NCI-H1048 (cell line): ENCODE measurements at places on chromosomes 4 and X.

DNA sequence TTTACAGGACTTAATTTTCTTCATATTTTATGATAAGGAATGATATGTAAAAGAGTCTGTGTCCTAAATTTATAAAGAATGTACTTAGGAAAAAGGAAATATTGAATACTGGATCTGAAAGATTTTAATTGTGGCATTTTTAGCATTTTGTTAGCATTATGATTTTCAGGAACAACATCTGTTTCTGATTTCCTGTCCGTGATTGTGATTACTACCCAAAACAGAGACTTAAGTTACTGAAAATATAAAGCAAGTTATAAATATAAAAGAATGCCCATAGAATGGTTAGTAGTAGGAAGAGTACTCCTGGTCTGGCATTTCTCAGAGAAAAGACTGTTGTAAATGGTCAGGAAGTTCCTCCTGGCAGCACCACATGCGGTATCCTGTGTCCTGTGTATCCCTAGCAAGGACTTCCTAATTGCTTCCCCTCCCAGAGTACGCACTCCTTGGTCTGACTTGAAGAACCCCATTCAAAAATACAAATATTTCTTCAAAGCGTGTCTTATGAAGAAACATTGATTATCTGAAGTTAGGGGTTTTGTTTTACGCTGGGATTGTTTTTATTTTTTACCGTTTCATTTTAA is 88.9 kb downstream of the RS1 start:
- DNase-seq: no peak

DNA sequence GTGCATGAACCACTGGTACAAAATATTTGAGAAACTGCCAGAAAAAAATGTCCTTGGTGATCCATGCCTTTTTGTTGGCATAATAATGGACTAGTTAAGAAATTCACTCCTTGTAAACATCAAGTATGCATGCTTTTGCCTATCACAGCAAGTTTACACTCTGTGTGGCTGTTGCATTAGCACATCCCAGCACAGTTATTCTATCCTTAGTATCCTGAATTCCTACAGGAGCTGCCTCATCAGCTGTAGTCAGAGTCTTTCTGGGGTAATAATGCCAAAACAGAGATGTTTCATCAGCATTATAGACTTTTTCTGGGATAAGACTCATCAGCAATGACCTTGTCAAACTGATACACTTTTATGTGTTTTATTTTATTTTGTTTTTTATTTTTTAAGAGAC is 82.8 kb downstream of the CHIC2 start:
- no peak for DNase-seq

DNA sequence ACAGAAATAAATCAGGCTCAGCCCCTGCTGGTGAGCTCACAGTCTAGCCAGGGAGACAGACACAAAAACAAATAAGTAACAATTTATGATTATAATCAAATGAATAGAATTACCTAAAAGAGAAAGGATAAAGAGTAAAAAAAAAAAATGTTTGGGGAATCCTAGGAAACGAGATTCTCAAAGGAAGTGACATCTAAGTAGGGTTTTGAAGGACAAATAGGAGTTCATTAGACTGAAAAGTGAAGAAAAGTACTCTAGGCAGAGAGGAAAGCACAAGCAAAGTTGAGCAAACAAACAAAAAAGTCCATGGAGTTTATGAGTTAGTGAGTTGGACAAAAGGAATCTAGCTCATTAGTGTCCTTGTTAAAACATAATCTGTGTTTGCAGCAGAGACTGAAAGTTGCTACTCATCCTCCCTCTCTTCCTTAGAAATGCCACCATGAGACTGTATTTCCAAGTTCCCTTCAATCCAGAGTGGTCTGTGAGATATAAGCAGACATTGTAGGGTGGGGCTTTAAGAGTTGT is 145.6 kb downstream of the SPATA18 start:
- no peak for DNase-seq

DNA sequence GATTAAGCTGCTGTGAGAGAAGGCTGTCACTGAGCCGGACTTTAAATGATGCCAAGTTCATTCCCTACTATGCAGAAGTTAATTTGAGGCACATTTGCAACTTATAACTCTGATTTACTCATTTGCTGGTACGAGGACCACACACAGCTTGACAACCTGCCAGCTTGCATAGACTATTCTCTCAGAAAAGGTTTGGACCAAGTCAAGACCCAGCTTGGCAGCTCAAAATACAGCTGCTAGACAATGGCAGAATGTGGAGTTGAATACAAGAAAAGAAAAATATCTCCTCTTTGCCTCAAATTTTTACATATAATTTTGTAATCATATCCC is 338.9 kb downstream of the DHX15 start:
- no peak for DNase-seq

DNA sequence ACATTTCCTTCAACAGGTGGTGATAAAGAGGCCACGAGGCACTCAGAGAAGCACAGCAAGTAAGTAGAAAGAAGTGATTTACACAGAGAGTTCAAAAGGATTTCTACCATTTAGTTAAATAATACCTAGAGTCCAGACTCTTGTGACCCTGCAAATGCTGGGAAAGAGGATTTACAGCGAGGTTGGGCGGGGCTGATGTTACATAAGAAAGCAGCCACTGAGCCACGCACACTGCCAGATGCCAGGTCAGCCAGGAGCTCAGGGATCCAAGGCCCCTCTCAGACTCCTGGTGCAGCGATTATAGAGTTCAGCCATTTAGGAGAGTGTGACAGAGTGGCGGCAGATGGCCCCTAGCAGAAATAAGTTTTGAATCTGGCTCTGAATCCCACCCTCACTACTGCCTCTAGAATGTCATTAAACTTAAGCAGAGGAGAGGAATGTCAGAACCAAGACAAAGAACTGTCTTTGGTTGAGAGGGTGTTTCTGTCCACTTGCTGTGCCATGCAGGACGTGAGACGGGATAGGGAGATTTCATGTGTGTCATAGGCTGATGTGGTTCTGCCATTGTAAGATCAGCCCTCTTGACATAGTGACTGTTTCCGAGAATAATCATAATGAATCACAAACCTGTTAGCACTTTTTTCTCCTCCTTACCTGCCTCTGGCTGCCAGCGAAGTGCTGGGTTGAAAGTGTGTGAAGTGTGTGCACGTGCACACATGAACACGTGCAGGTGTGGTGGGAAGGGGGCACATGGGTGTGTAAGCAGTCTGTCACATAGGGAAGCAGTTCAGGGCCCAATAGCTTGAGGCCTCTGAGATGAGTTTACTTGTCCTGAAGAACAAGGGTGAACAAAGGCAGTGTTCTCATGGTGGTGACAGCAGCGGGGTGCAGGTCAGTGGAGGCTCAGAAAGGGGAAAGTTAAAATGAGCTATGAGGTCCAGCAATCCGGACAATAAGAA is 50.1 kb downstream of the MFAP3L start:
- no peak for DNase-seq

DNA sequence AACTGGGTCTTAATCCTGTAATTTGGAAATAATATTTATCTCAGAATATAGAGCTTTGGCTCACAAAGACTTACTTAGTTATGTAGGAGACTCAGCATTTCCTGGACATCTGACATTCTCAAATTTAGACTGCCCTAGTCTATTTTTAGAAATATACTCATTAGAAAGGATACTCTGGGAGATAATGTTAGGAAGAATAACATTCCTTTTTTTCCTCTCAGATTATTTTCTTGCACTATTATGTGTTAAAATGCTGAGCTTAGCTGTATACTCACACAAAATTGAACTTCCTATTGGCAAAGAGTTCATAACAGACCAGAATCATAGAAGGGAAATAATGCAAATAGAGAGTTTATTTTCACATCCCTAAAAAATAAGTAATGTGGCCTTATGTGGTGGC is 1424.9 kb upstream of the PCDH7 start:
- no peak for DNase-seq

GRCh38 chr4:25346913-25347312 is 30.1 kb upstream of the ANAPC4 start:
- DNase-seq: no peak

DNA sequence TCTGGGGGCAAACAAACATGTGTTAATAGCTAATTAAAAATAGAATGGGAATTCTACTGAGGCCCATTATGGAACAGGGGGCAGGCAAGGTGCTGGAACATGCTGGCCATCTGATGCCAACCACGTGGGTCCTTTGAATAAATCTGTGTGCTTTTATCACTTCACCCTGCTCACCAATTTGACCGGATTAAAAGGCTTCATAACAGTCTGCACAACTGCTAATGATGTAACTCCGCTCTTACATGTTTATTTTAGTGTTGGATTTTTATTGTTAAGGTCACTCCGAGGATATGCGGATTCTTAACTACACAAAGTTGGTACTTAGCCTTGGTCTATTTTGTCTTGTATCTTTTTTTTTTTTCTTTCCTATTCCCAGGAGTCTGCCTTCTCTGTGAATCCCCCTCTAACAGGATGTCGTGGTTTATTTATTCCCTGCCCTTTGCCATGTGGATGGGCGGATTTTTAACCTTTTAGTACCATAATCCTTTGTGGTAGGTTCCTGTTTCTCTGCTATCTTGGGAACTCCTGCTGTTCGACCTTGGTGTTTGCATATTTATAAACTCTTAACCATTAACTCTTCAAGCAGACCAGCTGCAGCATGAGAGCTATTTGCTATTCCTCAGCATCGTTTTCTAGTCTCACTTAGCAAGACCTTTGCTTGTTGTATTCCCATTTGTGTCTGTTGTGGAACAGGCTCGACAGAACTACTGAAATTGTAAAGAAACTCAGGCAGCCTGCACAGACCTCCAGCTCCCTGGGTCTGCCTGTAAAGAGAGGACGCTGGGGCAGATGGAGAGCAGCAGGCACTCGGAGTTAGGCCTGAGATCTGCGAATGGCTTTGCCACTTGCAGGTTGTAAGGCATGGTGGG is 38.0 kb downstream of the TRIM2 start:
- no peak for DNase-seq

- DNase-seq: no peak
These were observed 946.6 kb downstream of the STIM2 start for GRCh38 chr4:27807207-27807606.

DNA sequence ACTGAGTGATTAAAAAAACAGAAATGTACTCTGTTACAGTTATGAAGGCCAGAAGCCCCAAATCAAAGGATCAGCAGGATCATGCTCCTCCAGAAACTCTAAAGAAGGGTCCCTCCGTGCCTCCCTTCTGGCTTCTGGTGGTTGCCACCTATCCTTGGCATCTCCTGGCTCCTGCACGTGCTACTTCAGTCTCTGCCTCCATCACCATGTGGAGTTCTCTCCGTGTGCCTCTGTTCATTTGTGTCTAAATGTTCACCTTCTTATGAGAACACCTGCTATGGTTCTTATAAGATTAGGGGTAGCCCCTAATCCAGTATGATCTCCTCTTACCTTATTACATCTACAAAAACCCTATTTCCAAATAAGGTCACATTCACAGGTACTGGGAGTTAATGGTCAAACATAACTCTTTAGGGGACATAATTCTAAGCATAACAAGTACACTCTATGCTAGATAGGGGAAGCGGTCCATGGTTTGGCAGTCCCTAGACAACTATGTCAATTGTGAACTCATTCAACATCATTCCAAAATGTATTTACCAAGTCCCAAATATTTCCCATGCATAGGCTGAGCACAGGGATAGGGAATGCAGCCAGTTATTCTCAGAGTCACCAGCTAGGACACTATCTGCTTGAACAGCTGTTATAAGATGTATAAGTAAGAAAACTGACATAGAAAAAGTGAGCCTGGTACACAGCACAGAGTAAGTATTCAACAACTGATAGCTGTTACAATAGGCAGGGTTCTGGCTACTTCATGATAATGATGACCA is 295.5 kb upstream of the BOD1L1 start:
- DNase-seq: no peak

DNA sequence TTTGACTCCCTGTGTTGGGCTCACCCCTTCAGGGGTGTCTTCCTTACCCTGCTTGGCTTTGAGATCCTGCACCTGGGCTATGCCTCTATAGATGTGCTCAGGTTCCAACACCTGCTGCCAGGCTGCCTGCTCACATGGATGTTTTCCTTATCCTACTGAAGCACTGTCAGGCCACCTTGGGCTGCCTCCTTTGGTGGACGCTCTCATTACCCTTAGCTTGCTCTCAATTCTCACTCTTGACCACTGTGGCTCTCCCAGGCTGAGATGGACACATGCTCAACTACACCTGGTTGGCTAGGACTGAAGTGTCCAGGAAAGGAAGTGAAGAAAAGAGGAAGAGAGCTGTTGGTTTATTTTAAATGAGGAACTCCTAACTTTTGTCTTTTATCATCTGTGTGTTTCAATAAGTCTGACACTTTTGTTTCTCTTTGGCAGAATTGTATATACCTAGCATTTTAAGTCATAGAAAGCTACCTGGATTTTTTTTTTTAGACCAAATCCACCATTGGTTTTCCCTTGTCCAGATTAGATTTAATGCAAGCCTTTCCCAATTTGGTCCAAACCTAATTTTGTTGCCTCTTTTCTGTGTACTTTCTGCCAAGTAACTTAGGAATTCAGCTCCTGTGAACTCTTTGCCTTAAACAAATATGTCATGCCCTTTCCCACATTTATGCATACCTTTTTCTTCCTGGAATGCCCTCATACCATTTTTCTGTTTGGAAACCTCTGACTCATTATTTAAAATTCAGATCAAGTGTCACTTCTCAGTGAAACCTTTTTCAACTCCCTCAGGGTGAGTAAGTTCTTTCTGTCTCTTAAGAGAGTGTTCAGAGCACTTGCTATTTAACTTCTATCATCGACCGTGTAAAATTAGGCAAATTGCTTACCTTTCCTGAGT is 175.8 kb downstream of the GC start:
- no peak for DNase-seq

GRCh38 chr4:84673475-84674240 is 90.7 kb downstream of the CDS1 start:
- no peak for DNase-seq

DNA sequence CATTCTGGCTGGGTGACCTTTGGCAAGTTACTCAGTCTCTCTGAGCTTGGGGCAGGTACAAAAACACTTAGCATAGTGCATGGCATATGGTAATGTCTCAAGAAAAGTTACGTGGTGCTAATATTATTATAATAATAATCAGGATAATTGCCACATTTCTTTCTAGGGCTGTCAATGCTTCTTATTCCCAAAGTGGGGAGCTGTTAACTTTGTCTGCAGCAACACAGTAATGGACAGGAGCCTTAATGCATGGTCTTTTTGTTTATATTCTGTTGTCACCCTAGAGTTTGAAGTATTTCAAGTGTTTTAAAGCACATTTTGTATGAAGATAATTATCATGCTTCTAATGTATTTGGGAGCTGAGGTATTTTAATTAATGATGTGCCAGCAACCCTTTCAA is 121.8 kb downstream of the FHIP1A start:
- no peak for DNase-seq

- no peak for DNase-seq
These were observed 29.3 kb downstream of the DCAF8L2 start for GRCh38 chrX:27619459-27619858.

- no peak for DNase-seq
These were observed 280.3 kb upstream of the UGT8 start for GRCh38 chr4:114318309-114318708.
